Renal cortex interstitium (tissue), 15 donors: ENCODE measurements at places on chromosomes 12 and 14.
A peak's percentile ranks its signal among the peaks of the same experiment; 100 is the strongest.

DNA sequence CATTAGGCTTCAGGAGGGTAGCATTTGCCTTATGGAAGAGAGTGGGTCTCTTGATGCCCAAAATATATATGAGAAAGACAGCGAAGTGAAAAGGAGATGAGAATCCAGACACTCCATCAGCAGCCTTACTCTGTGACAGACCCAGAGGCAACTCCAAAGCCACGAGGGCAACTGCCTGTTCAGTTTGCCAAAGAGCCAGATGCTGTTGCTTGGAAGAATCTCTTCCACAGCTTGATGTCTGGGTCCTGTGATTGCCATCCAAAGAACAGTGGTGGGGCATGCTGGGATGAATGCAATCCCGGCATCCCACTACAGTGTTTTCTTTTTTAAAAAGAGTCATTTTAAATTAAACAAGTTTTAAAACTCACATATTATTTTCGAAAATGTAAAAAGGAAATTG, 10.9 kb upstream of the OTX2 start:
- no peak for DNase-seq

GRCh38 chr14:52797653-52798052, 6.2 kb upstream of the GNPNAT1 start:
- no peak for DNase-seq

GRCh38 chr14:100430571-100430970, 107.4 kb downstream of the SLC25A47 start:
- DNase-seq, result no peak

GRCh38 chr12:109157986-109158385, 41.6 kb downstream of the ACACB start:
- peak; percentile 9 for DNase-seq

- no peak for DNase-seq
Measured at GRCh38 chr14:87869619-87870583, 123.1 kb downstream of the GALC start.

DNA sequence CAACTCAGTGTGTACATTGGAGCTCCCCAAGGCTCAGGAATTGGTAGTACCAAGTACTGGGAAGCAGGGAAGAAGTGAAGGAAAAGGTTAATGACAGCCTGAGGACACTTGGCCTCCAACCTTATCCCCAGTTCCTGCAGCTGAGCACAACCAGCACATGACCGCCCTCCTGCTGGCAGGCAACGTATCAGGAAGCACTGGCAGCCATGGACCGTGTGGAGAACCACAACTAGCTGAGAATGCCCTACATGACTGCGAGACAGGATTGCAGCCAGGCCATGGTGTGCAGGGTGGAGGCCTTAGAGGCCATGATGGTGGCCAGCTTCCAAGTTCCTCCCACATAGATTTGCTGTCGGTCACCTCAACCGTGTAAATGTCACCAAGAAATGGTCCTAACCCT, 26.8 kb downstream of the PYGL start:
- DNase-seq, result no peak

DNA sequence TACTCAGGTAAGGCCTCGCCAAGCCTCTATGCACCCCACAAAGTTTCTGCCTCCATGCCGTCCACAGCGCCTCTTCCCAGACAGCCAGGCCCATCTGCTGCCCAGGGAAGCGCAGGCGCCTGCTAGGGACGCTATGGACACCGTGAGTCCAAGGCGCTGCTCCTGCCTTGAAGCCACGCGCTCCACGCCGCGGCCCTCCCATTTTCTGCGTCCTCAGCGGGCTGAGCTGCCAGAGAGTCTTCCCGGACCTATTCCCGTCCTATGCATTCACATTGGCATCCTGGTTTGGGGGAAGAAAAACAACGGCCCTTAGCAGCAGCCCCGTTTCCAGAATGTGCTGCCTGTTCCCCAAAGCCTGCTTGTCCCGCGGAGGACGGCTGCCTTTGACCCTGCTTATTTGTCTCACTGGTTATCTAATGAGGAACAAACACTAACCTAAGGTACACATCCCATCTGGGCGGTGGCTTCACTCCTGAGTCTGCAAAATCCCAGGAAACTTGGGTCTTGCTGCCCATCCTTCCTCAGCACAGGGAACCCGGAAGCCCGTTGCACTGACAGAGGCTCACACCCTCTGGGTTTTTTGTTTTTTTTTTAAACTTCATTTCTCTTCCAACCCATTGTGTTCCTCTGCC, 38.0 kb downstream of the MMAB start:
- no peak for DNase-seq

- peak; percentile 52 for DNase-seq
Measured at GRCh38 chr12:115023279-115024265, 339.6 kb upstream of the TBX3 start.

DNA sequence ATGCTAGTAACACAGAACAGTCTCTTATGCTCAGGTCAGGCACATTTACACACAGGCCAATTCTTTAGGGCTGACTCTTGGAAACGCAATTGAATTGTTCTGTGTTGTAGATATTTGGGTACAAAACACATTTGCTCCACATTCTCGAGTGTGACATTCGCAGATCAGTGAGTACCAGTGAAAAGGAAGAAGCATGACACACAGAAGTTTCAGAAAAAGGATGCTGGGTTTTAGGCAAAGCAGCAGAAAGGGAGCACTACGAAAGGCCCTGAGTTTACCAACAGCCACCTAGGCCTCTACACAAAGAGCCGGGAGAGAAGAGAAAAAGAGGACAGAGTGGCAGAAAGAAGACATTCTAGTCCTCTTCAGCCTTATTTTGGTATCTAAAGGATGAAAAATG, 254.4 kb upstream of the BTG1 start:
- DNase-seq, result no peak

GRCh38 chr14:62711351-62712023, 333.8 kb downstream of the KCNH5 start:
- DNase-seq, result no peak

DNA sequence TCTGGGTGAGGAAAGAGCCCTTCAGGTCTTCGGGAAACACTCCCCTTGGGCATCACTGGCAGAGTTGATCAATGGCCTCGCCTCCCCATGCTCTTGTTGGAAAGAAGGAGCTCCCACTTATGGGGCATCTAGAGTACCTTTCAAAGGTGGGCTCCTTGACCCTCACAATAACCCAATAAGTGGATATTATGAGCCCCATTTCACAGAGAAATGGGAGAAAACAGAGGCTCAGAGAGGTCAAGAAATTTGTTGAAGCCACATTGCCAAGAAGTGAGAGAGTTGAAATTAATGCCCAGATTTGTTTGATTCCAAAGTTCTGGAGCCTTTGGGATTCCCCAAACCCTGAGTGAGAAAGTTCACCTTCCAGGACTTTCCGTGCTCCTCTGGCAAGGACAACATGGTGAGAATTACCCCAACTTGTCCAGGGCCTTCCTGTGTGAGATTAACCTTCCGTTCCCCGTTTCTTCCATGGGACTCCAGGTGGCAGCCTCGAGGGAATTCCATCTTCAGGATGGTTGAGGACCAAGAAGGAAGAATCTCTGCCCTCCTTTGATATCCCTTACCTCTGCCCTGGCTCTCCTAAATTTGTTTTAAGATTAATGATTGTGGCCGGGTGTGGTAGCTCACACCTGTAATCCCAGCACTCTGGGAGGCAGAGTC, 7.5 kb upstream of the CHD4 start:
- no peak for DNase-seq

GRCh38 chr12:8876887-8877286, 37.4 kb upstream of the PHC1 start:
- DNase-seq, result no peak

DNA sequence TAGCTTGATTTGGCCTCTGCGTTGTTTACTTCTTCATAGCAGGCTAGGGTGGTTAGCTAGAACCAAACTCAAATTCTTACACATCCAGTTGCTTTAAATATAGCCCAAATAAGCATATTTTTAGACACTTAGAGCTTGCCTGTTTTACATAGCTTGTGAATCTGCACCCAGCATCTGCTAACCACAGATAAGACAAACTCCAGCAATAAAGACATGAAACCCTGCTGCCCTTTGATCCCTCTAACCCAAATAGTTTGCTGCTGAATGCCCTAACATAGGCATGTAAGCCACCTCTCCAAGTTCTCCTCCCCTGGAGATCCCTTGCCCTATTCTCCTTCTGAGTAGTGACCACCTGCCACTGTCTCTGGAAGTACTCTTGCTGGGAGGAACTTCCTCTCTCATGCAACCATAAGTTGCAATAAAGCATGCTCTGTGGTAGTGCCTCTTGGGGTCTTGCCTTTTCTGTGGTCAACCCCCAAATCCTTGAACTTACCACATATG, 185.6 kb downstream of the TMEM117 start:
- DNase-seq, result no peak

DNA sequence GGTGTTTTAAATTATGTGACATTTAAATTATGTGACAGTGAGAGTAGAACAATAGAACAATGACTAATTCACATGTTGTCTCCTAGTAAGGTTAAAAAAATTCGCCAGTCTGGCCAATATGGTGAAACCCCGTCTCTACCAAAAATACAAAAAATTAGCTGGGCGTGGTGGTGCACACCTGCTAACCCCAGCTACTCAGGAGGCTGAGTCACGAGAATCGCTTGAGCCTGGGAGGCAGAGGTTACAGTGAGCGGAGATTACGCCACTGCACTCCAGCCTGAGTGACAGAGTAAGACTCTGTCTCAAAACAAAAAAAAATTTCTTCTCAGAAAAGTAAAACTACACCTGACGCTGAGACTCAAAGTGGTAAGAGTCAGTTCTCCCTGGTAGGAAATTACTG, 2.7 kb downstream of the CS start:
- DNase-seq, result no peak

GRCh38 chr14:34993426-34993825, 10.6 kb downstream of the SRP54 start:
- no peak for DNase-seq

DNA sequence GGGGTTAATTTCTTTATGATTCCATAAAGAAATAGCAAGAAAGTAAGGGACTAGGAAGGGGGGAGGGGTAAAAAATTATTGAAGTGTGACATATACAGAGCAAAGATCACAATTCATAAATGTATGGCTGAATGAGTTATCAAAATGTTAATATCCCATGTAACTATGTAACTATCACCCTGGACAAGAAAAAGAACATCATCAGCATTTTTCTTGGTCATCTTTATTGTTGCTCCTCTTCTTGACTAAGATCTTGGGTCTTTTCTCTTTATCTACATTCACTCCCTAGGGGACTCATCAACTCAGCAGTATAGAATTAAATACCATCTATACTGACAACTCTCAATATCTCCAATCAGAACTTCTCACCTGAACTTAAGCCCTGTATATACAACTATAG, 57.5 kb downstream of the CAND1 start:
- DNase-seq, result no peak

GRCh38 chr14:63288853-63289252, 29.9 kb downstream of the GPHB5 start:
- no peak for DNase-seq

DNA sequence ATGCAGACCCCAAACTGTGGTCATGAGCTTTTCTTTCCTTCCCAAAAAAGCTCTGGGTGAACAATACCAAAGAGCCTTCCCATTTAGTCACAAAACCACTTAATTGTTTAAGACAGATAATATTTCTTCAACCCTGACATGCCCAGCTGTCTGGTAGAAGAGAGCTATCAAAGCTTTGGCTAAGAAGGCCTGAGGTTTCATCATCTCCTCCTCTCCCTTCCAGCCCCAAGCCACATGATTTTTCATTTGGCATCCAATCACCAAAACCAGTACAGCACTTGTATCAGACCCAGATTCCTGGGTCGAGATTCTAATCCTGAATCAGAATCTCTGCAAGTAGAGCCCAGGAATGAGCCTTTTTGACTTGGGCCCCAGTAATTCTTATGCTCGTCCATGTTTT, 199.6 kb upstream of the TMEM260 start:
- no peak for DNase-seq

GRCh38 chr12:96073346-96074330, 38.3 kb upstream of the LTA4H start:
- DNase-seq, result no peak

DNA sequence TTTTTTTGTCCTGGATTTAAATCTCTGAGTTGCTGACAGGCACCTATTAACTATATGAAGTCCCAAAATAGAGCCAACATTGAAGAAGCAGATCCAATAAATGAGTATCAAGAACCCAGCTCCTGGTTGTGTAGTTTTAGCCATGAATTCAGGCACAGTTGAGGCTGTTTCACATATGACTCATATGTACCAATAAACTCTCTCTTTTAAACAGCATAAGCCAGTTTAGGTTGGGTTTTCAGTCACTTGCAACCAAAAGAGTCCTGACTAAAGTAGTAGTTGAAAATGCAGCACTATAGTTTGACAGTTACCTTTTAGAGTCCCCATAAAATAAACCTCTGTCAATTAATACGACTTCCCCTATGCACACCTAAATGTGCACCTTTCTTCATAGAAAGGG, 389.9 kb downstream of the RPS29 start:
- no peak for DNase-seq

- no peak for DNase-seq
Measured at GRCh38 chr12:29334937-29335336, 46.0 kb downstream of the ERGIC2 start.

GRCh38 chr14:78254911-78255461, 84.8 kb downstream of the NRXN3 start:
- DNase-seq, result no peak

DNA sequence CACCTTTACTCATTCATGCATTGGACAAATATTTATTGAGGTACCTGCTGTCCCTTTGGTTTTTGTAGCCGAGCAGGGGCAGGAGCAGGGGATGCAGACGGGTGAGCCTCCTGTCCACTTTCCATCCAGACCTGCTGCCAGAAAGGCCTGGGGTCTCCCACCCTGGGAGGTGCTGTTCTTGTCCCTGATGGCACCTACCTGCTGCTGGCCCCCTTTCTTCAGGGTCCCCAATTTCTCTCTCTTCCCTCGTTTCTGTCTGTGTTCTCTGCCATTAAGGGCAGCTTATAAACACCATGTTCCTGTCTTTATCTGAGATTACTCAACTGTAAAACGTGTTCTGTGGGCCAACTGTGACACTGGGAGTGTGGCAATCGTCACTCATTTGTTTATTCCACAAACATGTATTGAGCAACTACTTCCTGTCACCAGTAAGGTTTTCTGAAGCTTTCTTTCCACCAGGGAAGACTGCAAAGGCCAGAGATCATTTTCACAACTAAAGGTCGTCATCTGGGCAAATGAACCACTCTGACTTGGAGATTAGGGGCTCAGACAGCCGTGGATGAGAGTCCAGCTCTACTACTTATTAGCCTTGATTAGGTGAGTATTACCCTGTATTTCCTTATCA, at the start of gene HAL:
Gene HAL, minus strand, starts transcription at position 311 of the 625 bp plus-strand sequence. CDS start 434 bp downstream, outside the sequence.
- DNase-seq, result no peak

GRCh38 chr14:69695322-69696203, 71.4 kb upstream of the SRSF5 start:
- DNase-seq, result no peak

DNA sequence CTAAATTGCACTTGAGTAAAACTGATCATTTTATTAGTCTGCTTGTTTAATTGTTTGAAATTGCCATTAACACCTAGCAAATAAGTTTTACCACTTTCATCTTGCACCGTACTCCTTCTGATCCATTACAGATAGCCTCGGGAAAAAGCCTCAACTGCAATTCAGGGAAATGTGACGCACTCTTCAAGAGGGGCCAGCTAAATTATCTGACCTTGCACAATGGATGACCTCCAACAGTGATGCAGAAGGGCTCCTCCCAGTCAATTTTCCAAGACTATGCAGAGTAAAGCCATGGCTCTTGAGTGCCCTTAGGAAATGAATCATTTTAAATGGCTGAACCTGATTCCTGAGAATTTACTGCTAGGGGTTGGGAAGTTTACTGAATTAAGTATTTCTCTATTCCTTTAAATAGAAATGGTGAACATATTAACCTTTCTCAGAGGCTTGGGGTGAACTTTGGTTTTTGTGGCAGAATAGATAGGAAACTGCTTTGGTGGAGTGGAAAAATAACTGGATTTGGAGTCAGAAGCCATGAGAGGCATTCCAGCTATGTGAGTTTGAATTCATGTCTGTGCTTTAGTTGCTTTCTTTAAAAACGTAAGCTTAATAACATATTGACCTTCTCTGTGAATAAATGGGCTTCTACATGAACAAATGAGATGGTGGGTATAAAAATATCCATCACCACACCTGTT, 64.8 kb upstream of the OVCH1 start:
- DNase-seq, result no peak
